ENCODE measurements at places on chromosomes 16 and 17. TPM values are rescaled to one million over a fixed set of nuclear protein-coding genes. Genes with fewer than 3 reads are reported as not detected.

Gene OTOP2
- not detected for total RNA-seq

Gene PHOSPHO1
- total RNA-seq: under 0.01 TPM

Gene KRTAP1-3
- not detected for total RNA-seq

Gene CDH1
- not detected for total RNA-seq

Gene DNAJC7
- 80.7 TPM for total RNA-seq

Gene CCR7
- total RNA-seq: not detected

Gene IL4R
- total RNA-seq: 43.2 TPM

Gene HBQ1
- total RNA-seq: not detected

Gene SYNGR3
- 2.6 TPM for total RNA-seq

Gene PIRT
- not detected for total RNA-seq

Gene AGRP
- not detected for total RNA-seq

Gene MT1A
- total RNA-seq: 1.9 TPM

Gene TNFRSF17
- not detected for total RNA-seq

GRCh38 chr16:11319529-11320146, 25.6 kb upstream of the RMI2 start:
- DNase-seq: no peak

DNA sequence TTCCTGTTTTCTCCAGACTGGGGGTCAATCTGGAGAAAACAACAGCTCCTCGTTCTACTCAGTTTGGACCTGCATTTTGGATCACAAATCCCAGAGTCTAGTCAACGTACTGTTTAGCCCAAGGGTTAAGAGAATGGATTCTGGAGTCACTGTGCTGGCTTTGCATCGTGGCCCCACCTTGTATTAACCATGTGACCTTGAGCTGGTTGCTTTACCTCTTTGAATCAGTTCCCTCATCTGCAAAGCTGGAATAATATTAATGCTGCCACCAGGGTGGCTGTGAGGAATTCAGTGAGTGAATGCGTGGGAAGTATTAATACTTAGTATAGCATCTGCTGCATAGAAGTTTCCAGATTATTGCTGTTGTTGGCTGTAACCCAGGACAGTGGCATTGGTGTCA, 11.3 kb upstream of the DHRS7C start:
- no peak for DNase-seq

DNA sequence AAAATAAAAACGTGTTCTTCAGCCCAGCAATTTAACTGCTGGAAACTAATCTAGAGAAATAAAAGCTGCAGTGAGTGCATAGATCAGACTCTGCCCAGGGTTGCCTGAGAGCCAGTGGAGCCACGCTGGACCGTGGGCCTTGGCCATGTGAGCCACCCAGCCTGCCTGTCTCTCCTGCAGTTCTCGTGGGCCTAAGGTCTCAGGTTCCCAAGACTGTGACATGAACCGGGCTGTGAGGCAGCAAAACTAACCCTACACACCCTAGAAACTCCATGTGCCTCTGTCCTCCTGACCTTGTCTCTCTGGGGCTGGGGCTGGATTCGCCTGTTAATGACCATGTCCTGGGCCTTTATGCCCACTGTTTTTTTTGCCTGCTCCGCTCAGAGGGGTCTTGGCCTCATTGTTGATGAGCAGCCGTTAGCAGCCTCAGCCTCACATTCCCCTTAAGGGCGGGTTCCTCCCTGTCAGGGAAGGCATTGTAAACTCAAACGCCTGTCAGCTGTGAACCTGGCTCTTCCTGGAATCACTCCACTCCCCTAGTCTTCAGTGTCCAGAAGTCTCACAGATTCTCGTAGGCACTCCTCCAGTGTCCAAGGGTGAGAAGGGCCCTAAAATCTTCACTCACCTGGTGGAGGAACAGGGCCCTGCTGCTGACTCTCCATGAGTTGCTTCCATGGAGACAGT, 16.9 kb downstream of the C16orf90 start:
- no peak for DNase-seq

- no peak for DNase-seq
Observed at GRCh38 chr16:9232102-9232770, 140.8 kb downstream of the HAPSTR1 start.

GRCh38 chr16:87538160-87538559, 45.3 kb upstream of the ZCCHC14 start:
- DNase-seq: no peak

GRCh38 chr17:56358651-56359050, 205.4 kb downstream of the ANKFN1 start:
- DNase-seq: no peak

DNA sequence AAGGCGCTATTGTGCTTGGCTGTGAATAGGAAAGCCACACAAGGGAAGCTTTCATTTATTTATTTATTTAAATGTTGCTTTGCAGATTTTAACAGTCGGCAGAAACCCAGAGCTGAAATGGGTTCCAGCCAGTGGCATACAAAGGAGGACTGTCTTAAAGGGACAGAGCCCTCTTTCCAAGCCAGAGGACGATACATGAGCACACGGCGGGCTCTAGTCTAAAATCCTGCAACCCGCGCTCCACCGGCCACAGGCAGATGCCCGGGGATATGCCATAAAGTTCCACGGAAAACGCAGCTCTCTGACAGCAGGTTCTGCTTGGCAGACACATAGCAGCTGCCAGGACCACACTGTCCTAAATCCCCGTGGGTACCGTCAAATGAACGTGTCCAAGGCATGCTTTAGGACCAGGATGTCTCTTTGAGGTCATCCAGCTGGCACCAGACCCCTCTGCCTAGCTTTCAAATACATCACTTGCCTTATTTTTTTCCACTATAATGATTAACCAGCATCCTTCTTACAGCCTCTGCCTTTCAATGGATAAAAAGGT, 64.6 kb downstream of the CYTH1 start:
- DNase-seq: peak; percentile 40

GRCh38 chr16:53678756-53679343, 24.8 kb downstream of the RPGRIP1L start:
- peak; percentile 38 for DNase-seq

GRCh38 chr17:64537488-64537887, 30.7 kb downstream of the CEP95 start:
- DNase-seq: no peak

DNA sequence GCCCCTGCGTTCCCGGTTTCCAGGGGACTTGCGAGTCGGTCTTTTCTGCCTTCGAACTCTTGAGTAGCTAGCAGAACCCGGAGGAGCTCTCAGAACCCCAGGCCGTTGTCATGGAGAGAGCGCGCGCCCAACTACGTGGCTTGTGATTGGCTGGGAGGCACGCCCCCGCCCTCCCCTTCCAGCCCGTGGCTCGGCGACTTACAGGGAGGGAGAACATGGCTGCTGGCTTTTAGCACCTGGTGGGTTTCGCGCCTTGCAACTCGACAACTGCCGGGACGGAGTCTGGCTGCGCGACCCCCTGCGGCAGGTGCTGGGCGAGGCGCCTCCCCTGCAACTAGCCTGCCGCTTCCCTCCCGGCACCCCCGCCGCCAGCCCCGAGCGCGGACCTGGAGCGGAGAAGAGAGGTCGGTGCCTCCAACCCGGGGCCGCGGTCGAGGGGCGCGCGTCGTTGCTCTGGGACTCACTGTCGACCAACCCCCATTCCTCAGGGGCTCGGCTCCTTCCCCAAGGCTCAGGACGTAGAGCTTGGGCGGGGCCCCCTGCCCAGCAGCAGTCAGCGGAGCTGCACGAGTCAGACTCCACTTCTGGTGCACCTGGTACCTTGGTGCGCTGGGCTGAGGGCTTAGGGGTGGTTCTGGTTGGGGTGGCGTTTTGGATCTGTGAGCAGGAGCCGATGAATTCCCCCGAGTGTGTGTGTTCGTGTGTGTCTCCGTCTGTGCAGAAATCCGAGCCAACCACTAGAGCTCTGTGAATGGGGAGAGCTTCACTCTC, 9.0 kb upstream of the ZFP90 start:
- DNase-seq: peak; percentile 79

DNA sequence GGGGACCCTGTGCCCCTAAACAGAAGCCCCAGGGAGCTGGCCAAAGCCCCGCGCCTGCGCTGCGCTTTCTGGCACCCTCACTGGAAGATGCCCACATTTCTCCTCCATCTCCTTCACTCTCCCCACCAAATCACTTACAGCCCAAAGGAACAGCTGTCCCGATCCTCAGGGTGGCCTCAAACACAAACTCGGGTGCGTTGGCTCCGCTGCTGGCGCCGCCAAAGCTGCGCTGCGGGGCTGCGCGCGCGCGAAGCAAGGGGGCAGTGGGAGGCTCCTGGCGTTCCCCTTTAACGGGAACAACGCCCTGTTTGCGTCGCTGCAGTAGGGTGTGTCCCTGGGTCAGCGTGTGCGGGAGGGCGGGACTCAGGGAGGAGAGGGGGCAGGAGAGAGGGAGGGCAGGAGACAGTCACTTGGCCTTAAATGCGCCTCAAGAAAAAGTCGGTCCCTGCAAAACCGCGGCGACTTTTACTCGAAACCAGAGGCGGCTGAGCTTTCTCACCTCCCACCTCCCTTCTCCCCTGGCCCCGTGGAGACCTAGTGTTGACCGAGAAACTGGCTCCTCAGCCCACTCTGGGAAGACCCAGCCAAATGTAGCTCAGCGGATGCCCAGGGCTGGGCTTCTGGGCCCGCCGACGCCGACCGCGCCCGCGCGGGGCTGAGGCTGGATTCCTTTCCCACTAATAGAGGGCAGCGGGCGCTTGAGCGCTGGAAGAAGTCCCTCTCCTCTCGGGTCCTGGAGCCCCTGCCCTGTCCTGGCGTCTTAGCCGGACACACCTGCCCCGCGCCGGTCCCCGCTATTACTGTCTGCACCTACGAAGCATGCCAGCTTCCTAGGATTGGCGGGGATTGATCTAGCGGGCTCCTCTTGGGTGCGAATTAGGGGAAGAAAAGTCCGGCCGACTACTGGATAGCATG, 2.6 kb downstream of the PMP22 start:
- peak; percentile 86 for DNase-seq

GRCh38 chr17:62162898-62163297, 97.8 kb upstream of the MED13 start:
- DNase-seq: no peak

DNA sequence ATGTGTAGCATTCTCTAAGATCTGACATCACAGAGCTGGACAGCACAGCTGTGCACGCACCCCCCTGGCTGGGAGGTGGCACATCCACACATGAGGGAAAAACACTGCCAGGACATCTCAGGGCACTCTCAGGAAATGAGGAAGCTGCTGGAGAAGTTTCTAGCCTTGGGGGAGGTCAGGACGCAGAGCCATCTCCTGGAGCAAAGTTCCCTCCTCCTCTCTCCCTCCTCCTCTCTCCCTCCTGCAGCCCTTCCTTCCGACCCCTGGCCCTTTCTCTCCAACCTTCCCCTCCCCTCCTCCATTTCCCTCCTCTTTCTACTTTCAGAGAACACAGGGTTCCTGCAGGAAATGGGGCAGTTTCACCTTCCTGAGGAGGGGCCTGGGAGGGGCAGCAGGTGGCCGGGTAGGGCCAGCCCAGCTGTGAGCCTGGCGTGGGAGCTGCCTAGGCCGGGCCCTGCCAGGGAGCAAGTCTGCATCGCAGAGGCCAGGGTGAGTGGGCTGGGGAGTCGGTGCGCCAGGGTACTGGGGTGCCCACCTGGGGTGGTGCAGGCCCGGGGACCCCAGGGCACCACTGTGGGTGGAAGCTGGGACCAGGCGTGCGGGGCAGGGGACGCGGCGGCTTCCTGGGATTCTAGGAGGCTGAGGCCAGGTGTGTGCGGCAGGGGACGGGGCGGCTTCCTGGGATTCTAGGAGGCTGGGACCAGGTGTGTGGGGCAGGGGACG, at the start of gene DPEP1:
DPEP1 (plus strand) TSS at position 412 of the 723 bp plus-strand sequence. CDS start 16,769 bp downstream, outside the sequence.
- DNase-seq: peak; percentile 64

DNA sequence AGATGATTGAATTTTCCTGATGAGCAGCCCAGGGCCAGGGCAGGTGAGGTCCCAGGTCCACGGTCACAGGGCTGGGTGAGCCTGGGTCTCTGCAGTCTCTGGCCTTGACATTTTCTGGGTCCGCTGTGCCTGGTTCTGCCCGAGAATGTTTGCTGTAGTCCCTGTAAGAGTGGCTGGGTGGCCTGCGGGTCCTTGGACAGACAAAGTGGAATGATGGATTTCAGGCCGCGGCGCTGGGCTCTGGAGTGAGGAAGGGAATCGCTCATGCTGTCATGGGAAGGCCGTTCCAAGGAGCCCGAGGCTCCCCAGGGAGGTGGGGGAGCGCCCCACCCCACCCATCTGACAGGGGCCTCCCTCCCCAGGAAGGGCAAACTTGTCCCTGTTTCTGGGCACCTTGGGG, 153.5 kb upstream of the CIBAR2 start:
- DNase-seq: no peak

DNA sequence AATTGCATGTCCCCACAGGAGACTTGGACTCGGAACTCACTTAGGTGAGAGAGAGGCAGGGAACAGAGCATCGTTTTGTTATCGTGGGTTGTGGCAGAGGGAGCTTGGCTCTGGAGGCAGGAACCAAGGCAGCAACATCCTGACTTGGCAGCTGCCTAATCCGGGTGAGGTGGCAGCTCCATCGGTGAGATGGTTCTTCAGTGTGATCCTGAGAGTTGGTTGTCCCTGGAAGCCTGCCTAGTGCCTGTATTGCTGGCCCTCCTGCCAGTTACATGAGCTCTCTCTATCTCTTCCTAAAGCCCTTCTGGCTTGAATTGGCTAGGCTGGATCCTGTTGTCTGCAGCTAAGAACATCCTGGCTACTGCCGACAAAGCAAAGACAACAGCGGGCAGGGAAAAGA, 19.9 kb upstream of the SEC14L1 start:
- no peak for DNase-seq

GRCh38 chr16:27301236-27301861, 12.4 kb upstream of the IL4R start:
- no peak for DNase-seq

DNA sequence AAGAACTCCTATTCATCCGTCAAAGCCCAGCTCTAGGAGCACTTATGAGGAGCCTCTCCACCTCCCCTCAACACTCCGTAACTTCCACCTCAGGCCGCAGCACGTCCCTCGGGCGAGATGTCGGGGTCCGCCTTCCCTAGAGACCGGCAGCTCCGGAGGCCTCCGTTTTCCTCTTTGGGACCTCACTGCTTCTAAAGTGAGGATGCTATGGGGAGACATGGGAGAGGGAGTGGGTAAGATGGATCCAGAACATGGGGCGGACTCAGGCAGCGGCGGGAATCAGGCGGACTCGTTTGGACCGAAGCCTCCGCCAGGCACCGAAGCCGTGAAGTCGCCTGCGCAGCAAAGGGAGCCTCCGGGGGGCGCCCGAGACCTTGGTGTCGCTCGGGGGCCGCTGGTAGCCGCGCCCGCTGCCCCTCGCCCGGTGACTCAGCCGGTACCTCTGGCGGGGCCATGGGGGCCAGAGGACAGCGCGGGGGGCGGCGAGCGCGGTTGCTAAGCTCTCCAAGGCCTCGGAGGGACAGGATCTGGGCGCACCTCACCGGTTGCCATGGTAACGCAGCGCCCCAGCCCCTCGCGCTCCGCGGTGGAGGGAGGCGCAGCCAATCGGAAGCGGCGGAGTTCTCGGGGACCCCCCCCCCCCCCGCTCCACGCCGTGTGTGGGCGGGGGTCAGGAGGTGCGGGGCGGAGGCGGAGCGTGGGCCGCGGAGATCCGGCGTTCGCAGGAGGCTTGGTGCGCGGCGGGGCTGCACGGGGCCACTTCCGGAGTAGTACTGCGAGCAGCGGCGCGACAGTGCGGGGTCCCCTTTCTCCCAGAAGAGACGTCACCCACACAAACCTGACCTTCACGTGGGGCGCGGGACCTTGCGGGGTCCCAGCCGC, 1.3 kb upstream of the HIC1 start:
- DNase-seq: peak; percentile 82

GRCh38 chr16:67206838-67207248, 7.9 kb downstream of the ELMO3 start:
- DNase-seq: no peak

GRCh38 chr16:85982563-85982939, 83.6 kb downstream of the IRF8 start:
- peak; percentile 3 for DNase-seq

GRCh38 chr16:55261301-55261700, 62.7 kb upstream of the IRX6 start:
- no peak for DNase-seq
